ENCODE measurements at places on chromosomes 2 and 18. TPM values are rescaled to one million over a fixed set of nuclear protein-coding genes. Genes with fewer than 3 reads are reported as not detected.

Gene CHRND
- total RNA-seq = not detected

Gene GPR35
- total RNA-seq = 0.24 TPM

GRCh38 chr18:42047721-42048120 is 92.7 kb downstream of the PIK3C3 start:
- no peak for DNase-seq

DNA sequence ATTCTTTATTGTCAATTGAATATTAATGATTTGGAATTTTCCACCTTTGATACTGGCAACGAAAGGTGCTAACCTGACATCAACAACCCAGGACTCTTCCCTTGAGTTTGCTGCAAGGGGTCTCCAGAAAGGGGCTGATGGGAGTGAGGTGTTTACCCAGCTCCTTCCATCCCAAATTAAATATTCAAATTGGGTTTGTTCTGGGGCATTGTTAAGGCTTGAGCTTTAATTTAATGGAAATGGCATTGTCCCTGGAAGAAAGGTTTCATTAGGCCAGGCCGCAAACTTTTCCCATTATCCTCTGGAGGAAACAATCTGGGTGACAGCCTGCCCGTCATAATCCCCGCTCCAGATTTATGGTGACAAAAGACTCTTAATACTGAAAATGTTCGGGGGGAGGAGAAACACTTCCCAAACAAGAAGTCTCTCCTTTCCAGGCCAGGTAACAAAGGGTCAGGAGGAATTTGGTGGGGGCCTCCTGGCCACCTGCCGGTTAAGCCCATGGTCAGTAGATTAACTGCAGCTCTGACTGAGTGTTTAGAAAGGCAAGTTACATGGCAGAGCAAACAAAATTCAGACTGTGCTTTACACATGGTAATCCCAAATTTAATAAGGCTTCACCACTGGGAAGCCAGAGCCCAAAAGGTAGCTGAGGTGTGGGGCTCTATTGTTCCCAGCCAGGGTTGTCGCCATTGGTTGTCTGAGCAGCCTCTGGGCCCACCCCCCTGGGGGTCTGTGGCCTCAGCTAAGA is 151.4 kb upstream of the SIX3 start:
- no peak for DNase-seq

DNA sequence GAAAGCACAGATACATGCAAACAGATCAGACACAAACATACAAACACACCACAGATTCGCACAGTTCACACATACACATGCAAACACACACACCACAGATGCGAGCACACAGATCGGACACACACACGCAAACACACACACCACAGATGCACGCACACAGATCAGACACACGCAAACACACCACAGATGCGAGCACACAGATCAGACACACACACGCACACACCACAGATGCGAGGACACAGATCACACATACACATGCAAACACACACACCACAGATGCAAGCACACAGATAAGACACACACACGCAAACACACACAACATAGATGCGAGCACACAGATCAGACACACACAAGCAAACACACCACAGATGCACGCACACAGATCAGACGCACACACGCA is 149.0 kb downstream of the PXDN start:
- DNase-seq = no peak

- no peak for DNase-seq
These were observed 607.3 kb downstream of the ERBB4 start for GRCh38 chr2:211931314-211931713.

GRCh38 chr2:168348076-168348475 is 100.7 kb upstream of the STK39 start:
- DNase-seq = no peak

Data from glomerular endothelial cell (primary cell).